LHCN-M2 (cell line): ENCODE measurements at places on chromosomes 16 and 17. TPM values are rescaled to one million over a fixed set of nuclear protein-coding genes. Genes with fewer than 3 reads are reported as not detected.

The SDK2 gene
- total RNA-seq = under 0.01 TPM in 1 of 2 replicates, not detected in the other

The CAMKK1 gene
- total RNA-seq = 3.6 and 3.7 TPM in 2 replicates

The ZPBP2 gene
- total RNA-seq = not detected in 2 replicates

The AXIN2 gene
- total RNA-seq = 1.3 and 1.4 TPM in 2 replicates

The CCL3 gene
- not detected in 2 replicates for total RNA-seq

The FBXO47 gene
- total RNA-seq = not detected in 2 replicates

The NPIPA7 gene
- 1.1 and 13.0 TPM in 2 replicates for total RNA-seq

The GP2 gene
- total RNA-seq = not detected in 2 replicates

The CCL8 gene
- not detected in 2 replicates for total RNA-seq

GRCh38 chr16:28839899-28840298 is 6.2 kb downstream of the TUFM start:
- DNase-seq = no peak

DNA sequence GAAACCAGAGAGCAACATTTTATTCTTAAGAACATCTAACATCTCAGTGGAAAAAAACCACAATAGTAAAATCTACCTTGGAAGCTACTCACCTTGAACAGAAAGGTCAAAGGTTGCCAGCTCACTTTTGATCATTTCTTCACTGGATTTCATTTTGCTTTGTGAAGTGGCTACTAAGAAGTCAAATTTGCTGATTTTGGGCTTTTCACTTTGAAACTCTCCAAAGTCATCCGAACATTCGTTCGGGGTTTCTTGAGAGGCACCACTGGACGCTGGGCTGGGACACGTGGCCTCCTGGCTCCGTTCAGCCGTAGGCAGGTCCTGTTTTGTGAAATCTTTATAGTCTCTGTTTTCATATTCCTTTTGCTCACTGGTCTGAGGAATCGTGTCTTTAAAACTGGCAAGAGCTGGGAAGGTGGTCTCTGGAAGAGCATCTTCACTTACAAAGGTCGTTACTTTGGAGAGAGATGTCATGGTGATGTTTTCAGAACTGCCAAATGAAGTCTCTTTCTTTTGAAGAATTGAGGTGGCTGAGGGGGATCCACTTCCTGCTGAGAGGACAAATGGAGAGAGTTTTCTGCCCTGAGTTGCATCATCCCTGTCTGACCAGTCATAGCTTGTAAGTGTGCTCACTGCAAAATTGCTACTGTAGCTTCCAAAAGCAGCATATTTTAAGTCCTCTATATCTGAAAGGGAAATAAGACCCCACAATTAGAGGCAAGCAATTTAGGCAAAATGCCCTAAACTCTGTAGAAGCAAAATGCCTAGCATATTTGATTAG is 52.4 kb downstream of the DUSP14 start:
- DNase-seq = peak; percentile 17

DNA sequence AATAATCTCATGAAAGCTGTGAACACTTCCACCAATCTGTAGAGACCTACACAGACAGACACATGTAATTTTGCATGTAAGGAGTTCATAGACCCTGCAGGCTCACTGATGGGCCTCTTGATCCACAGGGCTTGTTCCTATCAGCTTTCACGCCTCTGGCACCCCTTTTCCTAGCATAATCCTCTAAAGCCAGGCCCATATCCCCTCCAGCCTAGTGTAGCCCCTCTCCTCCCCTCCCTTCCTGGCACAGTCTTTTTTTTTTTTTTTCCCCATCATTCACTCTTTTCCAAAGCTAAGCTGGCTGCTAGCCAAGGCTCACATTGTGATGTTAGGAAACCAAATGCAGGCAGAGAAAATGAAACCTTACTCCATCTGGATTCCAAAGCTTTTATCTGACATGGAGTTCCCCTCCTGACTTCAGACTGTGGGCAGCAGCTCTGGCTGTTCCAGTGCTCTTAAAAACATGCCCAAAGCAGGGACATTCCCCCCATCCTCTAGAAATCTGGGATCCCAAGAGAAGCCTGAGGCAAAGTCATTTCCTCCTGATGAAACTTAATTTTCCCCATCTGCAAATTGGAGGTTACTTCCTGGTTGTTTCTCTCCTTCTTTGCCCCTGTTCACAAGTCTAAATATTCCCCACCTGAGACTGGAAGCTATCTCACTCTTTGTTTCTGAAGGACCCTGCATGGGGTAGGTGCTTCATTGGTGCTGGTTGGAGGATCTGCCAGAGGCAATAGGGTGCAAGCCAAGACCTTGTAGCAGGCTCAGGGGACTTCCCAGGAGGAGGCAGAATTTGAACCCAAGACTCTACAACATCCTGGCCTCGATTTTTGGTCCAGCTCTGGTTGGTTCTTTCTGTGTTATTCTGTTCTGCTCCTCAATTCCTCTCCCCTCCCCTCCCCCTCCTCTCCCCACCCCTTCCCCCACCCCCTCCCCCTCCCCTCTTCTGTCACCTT is 9.9 kb upstream of the CCL5 start:
- peak; percentile 45 for DNase-seq

- peak; percentile 51 for DNase-seq
Measured at GRCh38 chr17:79777894-79778503, at the start of gene CBX2. TSS of gene CBX2 (plus strand) at chr17:79778148. CDS start at chr17:79778236, 88 bp downstream.

- peak; percentile 46 for DNase-seq
Measured at GRCh38 chr16:19179546-19180490, 11.8 kb downstream of the SYT17 start.

- DNase-seq = no peak
Measured at GRCh38 chr17:73485130-73485529, 159.1 kb downstream of the SDK2 start.

DNA sequence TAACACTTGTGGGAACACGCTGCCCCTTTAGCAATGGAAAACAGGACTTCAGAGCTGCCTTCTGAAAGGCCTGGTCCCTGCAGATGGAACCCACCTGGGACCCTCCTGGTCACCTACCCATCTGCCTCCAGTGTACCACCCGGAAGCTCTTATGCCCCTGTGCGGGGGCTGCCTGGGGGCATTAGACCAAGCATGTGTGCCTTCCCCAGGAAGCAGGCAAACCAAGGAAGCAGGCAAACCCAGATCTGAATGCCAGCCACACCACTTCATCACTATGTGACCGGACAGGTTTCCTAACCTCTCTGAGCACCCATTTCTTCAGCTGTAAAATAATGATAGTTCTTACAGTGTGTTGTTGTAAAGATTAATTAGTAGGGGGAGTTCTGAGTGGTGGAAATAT is 20.8 kb upstream of the LRRC37A3 start:
- DNase-seq = no peak

DNA sequence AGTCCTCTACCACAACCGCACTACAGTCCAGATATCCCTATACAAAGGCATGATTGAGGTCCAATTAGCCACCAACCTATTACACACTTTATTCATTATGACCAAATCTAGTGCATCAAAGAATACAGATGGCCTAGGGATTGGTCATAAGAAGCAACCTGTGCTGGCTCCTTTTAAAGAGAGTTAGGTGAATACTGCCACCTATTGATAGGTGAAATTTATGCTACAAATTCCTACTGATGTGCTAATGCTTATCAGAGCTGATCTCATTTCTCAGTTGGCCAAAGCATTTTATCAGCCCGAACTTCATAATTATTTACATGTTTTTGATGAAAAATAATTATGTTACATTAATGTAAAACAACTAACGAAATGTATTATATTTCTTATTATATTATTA is 166.3 kb downstream of the ANKFN1 start:
- peak; percentile 78 for DNase-seq

- no peak for DNase-seq
Measured at GRCh38 chr17:17377071-17377967, 74.1 kb downstream of the NT5M start.

GRCh38 chr17:79946352-79947231 is 89.1 kb downstream of the TBC1D16 start:
- DNase-seq = no peak

DNA sequence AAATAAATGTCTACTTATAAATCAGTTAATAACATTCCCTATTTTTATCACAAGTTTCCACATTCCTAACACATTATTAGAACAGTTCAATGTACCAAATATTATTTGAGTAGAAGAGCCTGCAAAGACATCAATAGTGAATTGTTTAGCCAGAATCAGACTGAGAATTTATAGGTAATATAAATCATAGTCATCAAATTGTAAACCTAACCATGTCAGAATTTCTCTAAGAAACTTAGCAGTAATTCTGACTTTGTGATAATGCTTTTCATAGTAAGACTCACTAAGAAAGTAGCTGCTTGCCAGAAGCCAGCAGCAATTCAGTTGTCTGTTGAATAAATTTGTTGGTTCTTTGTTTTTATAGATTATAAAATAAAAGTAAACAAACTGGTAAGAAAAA is 111.3 kb downstream of the USP32 start:
- no peak for DNase-seq

- no peak for DNase-seq
Measured at GRCh38 chr16:57166451-57166850, 19.4 kb downstream of the PSME3IP1 start.

GRCh38 chr16:83307594-83307992 is 500.2 kb upstream of the HSBP1 start:
- no peak for DNase-seq
